Suppressor macrophage treated with lipopolysaccharide for 1 hour (primary cell): ENCODE measurements at places on chromosomes 6 and 20.

GRCh38 chr20:11520596-11520995 lies 397.1 kb upstream of the BTBD3 start:
- no peak for DNase-seq

GRCh38 chr20:17504066-17504897 lies 26.9 kb downstream of the BFSP1 start:
- DNase-seq, result peak; percentile 5

DNA sequence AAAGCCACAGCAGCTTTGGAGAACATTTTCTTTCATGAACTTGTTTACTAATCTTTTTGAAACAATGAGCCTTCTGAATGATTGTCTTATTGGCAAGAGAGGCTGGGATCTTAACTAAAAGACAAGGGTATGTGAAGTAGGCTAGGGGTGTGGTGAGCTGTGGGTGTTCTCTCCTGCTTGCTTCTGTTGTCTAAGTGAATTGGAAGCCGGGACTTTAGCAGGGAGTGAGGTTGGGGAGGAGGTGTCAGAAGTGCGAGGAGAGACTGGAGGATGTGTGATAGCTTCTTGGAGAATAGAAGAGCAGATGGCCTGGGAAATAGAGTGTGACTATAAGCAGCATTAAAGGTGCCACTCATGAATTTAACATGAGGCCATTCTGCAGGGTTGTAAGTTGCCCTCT lies 562.8 kb downstream of the UTRN start:
- DNase-seq, result no peak

DNA sequence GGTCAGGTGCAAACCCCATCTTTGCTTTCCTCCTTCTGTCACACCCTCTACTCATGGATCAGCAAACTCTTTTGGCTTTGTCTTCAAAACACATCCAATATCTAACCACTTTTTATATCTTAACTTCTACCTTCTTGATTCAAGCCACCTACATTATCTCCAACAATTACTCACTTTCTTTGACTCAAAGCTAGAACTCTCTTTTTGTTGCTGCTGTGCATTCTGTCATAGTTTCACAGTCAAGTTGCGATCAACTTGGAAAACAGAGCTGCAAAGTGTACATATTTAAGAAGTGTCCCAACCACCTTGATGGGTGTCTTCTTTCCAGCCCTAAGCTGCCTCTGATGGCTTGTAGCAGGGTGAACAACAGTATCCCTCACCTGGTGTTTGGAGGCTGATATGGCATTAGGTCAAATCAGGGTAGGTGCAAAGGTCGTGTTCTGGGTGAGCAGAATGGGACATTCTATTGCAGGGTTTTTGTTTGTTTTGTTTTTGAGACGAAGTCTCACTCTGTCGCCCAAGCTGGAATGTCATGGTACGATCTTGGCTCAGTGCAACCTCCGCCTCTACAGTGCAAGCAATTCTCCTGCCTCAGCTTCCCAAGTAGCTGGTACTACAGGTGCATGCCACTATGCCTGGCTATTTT lies 43.4 kb upstream of the RALGAPA2 start:
- DNase-seq, result no peak

DNA sequence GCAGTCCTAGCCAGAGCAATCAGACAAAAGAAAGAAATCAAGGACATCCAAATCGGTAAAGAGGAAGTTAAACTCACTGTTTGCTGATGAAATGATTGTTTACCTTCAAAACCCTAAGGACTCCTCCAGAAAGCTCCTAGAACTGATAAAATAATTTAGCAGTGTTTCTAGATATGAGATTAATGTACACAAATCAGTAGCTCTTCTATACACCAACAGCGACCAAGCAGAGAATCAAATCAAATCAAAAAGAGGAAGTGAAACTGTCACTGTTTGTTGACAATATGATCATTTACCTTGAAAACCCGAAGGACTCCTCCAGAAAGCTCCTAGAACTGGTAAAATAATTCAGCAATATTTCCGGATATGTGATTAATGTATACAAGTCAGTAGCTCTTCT lies 21.7 kb downstream of the SERPINB9 start:
- DNase-seq, result peak; percentile 57

DNA sequence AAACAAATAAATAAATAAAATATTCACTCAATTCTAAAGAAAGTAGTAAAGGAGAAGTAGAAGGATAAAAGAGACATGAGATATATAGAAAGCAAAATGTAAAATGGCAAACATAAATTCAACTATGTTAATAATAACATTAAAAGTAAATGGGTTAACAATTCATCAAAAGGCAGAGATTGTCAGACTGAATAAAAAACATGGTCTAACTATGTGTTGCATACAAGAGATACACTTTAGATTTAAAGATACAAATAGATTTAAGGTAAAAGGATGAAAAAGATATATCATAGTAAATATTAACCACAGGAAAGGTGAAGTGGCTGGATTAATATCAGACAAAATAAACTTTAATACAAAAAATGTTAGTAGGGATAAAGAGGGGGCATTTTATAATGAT lies 35.8 kb upstream of the PDE10A start:
- DNase-seq, result no peak
